Stimulated activated CD8-positive, alpha-beta memory T cell treated with anti-CD3 and anti-CD28 coated beads, Interleukin-4, amount 100 ng/mL, for 1 hour (primary cell): ENCODE measurements at places on chromosomes 7 and 10.

DNA sequence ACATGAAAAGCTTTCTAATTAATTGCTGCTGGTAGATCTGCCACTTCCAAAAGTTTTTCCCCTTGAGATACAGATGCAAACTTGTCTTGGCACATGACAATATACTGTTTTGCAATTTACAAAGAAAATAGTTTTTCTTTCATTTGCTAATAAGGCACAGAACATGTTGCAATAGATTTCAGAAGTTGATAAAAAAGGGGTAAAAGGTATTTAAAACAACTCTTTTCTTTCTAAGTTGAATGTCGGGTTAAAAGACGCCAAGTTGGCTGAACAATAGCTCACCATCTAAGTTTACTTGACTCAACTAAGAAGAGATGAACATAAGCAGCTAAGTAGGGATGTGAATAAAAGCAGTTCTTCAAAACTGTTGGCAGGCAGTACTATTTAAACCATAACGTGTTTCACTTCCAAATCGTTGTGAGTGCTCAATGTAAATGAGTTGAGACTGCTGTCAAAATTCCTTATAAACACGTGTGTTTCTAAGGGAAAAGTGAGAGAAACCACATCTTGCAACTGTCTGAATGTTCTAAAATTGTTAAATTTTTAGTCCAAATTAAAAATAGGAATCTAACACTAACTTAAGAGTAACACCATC, 14.5 kb upstream of the THSD7A start:
- no peak for DNase-seq

DNA sequence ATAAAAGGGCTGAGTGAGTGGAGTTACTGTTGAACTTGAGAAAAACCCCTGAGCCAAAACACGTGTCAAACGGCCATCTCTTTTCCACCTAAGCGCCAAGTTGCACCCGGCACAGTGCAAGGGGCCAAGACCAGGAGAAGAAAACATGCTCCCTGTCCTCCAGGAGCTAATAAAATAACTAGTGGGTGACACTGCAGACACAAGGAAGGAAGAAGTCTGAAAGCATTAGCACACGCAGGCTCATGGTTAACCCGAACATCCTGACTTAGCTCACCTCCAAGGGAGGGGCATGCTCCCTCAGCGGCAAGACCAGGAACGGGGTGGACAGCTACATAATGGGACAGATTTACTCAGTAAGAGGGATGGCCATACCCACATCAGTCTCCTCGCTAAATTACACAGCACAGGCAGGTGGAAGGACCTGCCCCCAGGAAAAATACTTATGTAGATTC, 65.0 kb downstream of the PIP4K2A start:
- DNase-seq, result no peak

- DNase-seq, result no peak
These were observed 41.6 kb downstream of the RBM28 start for GRCh38 chr7:128302139-128302538.

- DNase-seq, result no peak
These were observed 25.6 kb upstream of the TMEM196 start for GRCh38 chr7:19798986-19799385.
